NCI-H774 (cell line): ENCODE measurements at places on chromosomes 1 and 21.

- no peak for DNase-seq
These were observed 307.6 kb upstream of the VAMP3 start for GRCh38 chr1:7463526-7463925.

DNA sequence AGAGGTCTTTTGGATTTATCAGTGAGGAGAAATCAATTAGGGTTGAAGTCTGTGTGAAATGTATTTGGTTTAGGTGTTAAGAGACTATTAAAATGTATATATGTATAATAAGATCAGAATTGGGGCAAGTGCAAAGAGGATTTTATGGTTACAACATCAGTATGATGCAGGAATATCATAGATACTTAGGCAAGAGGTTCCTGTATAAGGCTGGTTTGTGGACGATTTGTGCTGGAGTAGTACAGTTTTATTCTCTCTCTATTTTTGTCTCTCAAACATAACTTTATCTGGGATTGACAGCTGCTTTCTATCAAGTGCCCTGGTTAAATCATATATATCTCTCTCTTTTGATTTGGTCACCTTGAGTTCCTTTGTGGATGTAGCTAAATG lies 142.5 kb downstream of the CTH start:
- DNase-seq = no peak

GRCh38 chr1:116952738-116953275 lies 43.1 kb downstream of the PTGFRN start:
- no peak for DNase-seq

DNA sequence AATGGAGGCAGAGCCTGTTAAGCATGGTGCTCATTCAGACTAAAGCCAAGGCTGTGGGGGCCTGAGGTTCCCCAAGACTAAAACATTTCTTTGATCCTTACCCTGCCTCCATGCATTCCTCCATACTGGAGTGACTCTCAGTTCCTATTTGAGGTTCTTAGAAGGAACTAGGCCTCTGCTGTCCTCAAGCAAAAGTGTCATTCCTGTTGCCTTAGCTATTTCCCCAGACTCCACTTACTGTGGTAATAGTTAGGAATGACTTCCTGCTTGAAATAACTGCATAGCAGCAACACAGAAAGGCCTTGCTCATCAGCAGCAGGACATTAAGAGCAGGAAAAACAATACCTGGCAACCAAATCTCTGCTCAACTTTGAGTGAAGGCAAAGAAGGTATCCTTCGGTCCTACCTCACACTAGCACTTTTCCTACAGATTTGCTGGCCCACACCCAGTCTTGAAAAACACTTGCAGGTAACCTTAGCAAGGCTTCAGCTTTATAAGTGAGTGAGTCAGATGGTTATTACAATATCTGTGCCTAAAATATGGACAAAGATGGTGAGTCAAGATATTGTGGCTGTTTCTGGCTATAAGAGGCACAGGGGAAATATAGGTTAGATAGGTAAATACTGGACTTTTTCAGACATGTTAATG lies 14.8 kb downstream of the LRRC41 start:
- DNase-seq = no peak

DNA sequence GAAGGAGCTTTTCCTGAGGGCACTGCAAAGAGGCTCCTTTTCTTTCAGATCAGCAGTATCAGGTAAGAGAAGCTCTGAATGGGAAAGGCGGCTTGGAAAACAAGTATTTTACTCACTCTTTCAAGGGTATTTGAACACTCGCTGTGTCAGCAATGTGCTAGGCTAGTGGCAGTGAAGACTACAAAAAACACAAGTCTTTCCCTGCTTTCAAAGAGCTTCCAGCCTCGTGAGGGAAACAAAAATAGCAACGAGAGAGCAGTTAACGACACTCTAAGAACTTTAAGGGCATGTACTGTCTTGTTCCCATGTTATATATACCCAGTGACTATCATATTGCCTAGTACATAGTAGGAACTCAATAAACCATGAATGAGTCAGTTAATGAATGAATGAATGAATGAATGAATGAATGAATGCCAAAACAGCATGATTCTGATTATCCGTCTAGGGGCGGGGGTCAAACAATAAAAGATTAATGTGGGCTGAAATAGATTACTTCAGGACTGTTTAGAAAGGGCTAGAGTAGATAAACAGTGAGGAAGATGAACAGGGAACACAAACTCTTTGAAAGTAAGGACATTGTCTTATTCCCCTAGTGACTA lies 14.2 kb upstream of the MCOLN3 start:
- DNase-seq = no peak

DNA sequence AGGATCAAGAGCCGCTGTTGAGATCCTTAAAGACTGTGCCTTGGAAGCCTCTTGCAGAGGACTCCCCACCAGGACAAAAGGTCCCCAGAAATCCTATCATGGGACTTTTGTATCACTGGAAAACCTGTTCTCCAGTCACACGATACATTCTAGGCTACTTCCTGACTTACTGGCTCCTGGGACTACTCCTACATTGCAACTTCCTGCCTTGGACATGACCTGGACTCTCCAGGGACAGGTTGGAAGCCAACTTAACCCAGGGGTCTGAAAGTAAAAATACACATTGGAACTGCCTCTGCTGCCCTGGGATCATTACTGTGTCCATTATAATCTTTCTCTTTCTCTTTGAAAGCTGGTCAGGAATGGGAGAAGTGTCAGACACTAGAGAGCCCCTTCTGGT lies 9.9 kb downstream of the PIGV start:
- no peak for DNase-seq

GRCh38 chr1:71413441-71414175 lies 332.8 kb upstream of the ZRANB2 start:
- no peak for DNase-seq

GRCh38 chr21:37172646-37173045 lies 94.5 kb downstream of the VPS26C start:
- DNase-seq = no peak

- no peak for DNase-seq
These were observed 174.6 kb downstream of the GPATCH2 start for GRCh38 chr1:217456261-217456660.

DNA sequence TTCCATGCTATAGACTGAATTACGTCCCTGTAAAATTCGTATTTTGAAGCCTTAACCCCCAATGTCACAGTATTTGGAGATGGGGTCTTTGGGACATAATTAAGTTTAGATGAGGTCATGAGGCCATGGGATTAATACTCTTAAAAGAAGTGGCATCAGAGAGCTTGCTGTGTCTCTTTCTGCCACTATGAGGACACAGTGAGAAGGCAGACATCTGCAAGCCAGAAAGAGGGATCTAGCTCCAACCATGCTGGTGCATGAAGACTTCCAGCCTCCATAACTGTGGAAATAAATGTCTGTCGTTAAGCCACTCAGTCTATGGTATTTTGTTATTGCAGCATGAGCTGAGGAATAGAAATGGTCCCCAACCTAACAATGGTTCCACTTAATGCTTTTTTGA lies 99.0 kb downstream of the LTN1 start:
- DNase-seq = no peak

GRCh38 chr1:197735461-197735860 lies 39.8 kb downstream of the DENND1B start:
- DNase-seq = no peak

DNA sequence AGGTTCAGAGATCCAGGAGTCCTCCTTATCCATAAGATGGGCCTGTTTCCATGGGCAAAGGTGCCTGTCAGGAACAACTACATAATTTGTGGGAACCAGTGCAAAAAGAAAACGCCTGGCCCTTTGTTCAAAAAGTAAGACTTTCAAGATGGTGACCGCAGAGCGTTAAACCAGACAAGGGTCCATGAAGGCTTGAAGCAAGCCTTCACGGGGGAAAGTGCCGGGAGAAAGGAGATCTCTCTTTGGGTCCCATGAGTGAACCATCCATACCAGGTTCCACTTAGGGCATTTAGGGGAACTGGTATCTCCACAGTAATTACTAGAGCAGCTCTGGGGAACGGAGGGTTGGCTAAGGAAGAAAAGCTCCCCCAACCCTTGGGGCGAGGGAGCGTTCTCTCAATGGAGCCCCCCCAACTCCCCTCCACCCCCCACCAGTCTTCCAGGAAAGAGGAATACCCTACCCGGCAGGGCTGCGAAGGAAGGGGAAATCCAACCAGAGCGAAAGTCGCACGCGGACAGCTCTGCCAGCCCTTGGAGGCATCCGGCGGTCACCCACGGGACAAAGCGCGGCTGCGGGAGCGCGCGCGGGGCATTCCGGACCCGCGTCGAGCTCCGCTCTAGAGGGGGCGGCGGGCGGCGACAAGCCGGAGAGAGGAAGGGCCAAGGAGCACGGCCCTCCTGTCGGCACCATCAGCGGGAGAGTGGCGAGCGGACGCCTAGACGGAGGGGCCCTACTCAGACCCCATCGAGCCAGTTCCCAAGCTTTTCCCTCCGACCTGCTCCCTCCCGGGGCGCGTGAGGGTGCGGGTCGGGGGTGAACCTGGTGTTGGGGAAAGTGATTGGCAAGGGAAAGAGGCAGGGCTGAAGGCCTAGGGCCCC lies 687 bp upstream of the RASSF5 start:
- DNase-seq = no peak

DNA sequence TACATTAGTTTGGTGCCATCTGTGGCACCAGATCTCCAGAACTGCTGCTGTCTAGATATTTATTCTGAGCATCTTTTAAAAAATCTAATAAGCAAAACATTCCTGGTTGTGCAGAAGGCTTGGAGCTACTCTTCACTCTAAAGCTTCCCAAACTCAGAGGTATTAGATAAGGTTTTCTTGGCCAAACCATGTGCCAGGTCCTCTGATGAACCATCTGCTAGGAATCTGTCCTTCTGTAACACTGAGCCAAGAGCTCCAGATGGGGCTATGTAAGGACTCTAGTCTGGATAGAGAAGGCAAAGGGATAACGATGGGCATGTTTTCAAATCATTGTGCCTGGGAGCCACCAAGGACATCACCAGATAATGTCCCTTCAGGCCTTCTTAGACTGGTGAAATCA lies 410.6 kb downstream of the NTNG1 start:
- no peak for DNase-seq

DNA sequence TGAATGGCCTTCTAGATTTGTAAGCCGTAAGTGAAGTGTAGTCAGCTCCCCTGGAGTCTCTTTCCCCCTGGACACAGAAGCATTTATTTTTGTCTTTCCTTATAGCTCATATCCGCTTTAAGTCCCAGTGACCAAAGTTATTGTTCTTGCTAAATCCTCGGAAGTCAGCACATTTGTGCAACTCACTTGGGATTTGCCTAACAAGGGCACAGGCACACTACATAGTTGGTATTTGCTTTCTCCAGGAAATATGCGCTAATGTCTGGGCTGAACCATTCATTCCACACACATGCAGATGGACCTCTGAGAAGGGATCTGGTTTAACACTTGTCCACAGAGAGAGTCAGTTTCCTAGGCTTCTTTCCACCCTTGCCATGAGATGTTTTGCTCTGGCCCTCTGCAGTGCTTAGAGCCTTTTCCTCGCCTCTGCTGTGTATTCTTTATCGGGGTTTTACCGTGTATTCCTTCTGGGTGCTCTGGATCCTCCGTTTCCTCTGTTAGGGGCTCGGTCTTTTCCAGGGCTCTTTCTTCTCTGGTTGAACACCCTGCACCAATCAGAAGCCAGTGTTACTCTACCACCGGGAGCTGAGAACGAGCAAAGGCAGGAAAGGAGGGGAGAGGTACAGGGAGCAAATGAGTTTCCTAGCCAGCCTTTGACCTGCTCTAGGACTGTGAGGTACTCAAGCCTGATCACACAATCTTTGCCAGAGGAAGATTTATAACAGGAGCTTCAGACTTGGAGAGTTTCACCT lies 72.4 kb downstream of the ABCA4 start:
- DNase-seq = no peak

DNA sequence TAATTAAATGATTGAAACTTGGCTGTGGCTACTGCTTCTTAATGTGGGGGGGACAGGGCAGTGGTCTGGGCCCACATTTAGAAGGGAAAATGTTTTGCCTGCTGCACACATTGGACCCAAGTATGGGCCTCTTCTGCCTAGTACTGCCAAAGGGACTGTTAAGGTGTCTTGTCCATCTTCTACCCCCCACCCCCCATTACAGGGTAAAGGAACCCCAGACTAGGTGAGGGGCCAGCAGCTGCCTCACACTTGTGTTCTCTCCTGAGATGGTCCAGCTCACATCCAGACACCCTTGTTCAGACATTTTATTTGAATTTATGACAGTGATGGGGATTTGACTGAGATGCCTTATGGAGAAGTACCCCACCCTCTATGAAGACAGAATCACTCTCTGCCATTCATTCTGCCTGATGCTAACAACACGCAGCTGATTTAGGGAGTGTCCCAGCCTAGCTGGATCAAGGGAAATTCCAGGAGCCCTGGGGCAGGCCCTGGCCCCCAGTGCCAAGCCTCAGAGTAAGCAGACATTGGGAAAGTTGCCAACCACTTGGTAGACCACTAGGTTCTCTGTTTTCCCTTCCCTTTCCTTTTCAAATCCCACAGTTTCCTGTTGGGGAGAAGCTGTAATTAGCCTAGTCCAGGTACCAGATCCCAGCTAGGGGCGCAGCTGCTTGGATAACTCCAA lies 42.1 kb downstream of the YARS1 start:
- DNase-seq = no peak

- DNase-seq = no peak
These were observed 133.2 kb downstream of the DISP1 start for GRCh38 chr1:222948079-222948478.
